Stimulated activated CD4-positive, alpha-beta T cell treated with anti-CD3 and anti-CD28 coated beads, Interleukin-1b, Interleukin-23, amount 100 ng/mL, for 24 hours (primary cell): ENCODE measurements at places on chromosomes 16 and 17.

- DNase-seq: no peak
Measured at GRCh38 chr17:78271419-78272170, 40.2 kb downstream of the TMEM235 start.

GRCh38 chr17:49887744-49888360 is 40.0 kb upstream of the TAC4 start:
- DNase-seq: no peak

GRCh38 chr16:68291227-68291626 is 19.5 kb downstream of the SLC7A6OS start:
- DNase-seq: no peak

DNA sequence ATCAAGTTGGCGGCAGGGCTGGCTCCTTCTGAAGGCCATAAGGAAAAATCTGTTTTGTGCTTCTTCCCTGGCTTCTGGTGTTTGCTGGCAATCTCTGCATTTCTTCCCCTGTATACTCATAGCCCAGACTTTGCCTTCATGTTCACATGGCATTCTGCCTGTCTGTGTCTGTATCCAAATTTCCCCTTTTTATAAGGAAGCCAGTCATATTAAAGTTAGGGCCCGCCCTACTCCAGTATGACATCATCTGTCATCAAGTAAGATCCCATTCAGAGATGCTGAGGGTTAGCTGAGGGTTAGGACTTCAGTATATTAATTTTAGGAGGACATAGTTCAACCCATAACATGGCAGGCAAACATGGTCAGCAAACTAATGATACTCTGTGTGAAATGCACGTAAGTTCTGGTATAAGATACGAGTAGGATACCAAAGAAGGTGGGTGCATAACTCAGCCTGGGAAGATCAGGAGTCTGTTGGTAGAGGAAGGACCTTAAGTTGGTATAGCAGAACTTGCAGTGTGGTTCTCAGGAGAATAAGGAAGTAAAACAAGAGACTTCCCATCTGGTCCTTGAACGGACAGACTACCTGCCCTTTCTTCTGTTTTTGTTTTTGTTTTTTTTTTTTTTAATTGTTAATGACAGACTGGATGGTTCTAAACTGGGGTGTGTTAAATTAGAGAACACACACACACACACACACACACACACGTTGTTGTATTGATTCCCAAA is 13.9 kb downstream of the MAP2K6 start:
- DNase-seq: no peak

DNA sequence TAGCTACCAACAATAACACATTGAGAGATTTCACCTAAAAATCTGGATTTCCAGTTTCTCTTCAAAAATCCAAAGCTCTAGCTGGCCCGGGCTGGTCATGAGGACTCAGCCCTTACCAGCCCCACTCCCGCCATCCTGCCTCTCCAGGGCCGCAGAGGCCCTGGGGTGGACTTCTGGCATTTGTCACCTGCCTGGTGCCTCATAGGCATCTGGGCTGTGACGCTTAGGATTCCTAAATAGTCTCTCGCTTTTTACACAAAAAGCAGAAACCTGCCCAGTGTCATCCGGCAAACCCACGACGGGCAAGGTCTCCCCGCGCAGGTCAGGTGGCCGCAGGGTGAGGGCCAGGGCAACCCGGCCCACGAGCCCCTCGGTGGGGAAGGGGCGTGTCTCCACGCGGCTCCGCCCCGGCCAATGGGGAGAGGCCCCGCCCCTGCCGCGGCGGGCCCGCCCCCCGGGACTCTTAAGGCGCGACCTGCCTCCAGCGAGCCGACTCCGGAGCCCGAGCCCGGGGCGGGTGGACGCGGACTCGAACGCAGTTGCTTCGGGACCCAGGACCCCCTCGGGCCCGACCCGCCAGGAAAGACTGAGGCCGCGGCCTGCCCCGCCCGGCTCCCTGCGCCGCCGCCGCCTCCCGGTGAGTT is at the start of gene VASN:
TSS of gene VASN (plus strand) at position 492 of the 644 bp plus-strand sequence. CDS start 9,030 bp downstream, outside the sequence.
- DNase-seq: peak; percentile 65

- no peak for DNase-seq
Measured at GRCh38 chr17:28828294-28829040, 14.1 kb downstream of the FAM222B start.

GRCh38 chr16:963913-964312 is 6.9 kb downstream of the LMF1 start:
- DNase-seq: no peak

DNA sequence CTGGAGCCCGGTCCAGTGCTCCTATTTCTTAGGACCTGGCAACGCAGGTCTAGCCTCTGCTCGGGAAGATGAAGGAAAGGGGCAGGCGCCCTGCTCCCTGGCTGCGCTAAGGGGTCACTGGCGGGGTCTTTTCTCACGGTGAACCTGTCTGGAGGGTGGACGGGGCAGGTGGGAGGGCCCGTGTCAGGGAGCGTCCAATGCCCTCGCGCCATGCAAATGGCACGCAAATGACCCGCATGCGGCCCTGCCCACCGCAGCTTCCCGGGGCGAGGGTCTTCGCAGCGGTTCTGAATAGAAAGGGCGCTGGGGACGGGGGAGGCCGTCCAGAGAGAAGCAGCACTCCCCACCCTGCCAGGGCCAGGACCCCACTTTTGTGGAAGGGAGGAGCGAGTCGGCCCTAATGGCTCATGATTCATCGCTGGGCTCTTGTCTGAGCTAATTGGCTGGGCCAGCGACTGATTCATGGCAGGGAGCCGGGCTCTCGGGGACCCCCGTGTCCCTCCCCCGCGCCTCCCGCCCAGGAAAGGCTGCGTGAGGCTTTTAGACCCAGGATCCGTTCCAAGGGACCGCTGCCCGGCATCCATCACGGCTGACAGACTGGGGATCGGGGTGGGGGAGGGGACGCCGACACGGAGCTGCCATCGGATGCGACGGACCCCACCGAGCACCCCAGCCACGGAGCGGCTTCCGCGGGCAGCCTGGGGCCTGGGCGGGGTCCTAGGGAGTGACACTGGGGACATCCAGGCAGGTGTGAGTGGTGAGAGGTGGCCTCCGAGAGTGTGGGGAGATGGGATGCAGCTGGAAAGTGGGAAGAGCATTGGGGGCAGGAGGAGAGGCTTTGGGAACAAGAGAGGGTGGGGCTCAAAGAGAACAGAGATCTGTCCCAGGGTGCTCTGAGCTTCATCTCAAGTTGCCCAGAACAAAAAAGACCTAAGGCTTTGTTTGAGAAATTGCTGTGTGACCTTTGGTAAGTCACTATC is 25.0 kb upstream of the NGFR start:
- DNase-seq: no peak

- no peak for DNase-seq
Measured at GRCh38 chr17:69916761-69917160, 158.3 kb upstream of the KCNJ16 start.

DNA sequence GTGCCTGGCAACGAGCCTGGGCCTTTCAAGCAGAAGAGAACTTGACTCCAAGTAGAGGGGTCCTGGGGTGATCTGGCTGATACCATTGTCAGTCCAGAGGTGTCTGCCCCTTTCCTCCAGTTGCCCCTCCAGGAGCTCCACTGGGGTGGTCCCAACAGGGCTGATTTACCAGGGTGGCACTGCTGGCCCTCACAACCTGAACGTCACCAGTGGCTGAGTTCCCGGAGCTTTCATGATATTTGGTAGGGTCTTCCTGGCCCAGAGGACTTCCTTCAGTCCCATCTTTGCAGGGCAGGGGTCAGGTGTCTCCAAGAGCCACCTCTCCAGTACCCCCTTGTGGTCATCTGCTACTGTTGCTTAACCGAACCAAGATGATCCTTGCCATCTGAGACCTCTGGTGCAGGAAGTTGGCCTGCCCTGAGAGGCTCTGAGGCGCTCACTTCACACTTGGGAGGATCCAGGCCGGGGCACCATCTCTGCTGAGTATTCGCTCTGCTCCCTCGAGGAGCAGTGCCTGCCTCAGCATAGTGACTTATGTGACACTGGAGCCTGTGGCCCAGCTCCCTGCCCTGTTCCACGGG is 3.5 kb downstream of the LIMD2 start:
- DNase-seq: no peak

DNA sequence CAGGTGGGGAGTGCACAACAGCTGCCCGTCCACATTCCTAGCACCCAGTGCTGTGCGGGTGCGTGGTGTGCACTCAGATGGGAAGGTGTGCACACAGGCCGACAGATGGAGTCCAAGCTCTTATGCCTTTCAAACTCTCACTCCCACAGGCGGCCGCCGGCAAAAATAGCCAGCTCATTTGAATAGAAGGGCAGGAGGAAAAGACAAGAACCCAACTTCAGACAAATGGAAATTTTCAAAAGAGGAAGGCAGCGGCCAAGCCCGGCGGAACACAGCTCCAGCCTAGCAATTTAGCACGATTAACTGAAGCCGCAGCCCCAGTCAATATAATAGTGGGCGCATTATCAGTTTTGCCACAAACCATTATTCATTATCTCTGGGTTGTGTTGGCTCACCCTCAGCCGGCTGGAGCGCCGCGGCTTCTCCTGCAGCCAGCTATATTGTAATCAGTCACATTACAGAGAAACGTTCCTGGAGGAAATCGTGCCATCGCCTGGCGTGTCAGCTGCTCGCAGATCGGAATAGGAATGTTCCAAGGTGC is 103.9 kb upstream of the SEC14L1 start:
- DNase-seq: no peak

DNA sequence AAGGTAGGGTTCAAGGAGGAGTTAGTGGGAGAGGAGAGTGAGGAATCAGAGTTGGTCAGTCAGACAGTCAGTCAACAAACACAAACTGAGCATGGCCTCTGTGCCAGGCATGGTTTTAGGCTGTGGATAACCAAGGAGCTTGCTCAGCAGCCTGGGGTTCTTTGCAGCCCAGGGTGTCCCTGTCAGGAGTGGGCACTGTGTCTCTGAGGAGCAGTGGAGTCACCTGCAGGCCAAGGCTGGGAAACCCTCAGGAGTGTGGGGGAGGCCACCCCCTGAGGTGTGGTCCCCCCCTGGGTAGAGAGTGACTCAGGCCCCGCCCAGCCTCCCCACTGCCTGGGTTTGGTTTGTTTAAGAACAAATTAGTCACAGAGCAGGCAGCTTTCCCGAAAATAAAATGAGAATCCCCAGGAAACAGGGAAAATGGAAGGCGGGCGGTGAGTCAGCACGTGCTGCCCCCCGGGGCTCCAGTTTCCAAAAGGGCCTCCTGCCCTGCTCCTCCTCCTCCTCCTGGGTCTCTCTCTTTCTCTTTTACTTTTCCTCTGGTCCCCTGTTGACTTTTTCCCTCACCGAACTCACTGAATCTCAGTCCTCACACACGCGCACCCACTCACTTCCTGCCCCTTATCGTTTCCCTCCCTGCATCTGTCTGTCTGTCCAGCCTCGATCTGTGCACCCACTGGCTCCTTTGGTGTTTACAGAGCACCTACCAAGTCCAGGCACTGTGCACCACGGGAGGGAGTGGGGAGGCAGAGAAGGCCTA is 44.3 kb downstream of the SOCS3 start:
- peak; percentile 61 for DNase-seq

DNA sequence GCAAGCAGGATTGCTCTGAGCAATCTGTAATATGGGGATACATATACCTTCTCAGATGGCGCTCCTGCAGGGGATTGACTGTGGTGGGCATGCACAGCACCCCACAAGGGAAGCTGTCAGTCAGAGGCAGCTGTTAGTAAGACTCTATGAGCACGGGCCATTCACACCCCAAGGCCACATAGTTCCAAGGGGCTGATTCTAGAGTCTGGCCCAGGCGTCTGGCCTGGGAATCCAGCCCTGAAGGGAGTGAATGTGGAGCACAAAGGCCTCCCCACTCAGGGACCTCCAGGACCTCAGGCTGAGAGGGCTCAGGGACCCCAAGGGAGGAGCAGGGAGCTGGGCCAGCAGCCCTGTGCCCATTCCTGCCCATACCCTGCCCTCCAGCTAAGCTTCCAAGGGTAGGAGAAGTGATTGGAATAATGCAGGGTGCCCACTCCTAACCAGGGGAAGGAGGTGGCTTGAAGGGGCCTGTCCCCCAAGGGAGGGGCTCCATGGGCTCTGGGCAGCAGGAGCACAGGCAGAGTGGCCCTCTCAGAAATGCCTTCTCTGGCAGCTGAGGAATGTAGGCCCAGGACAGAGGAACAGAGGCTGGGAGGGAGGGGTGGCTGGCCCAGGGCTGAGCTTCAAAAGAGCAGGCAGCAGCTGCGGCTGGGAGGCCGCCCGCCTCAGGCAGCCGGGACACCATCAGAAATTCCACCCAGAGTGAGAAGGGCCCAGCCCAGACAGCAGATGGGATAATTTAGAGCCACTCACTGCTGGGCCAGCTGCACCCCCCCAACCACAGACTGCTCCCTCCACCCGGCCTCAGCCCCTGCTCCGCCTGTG is 48.9 kb upstream of the MRPS23 start:
- DNase-seq: no peak

DNA sequence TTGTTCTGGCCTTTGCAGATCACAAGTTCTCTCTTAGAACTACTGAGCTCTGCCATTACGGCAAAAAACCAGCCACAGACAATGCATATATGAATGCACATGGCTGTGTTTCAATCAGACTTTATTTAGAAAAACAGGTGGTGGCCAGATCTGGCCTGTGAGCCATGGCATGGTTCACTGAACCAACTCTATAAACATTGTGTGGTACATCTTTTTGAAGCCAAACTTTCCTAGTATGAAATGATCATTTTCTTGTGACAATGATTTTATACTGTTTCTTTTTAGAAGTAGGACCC is 65.9 kb upstream of the AMZ2 start:
- no peak for DNase-seq

DNA sequence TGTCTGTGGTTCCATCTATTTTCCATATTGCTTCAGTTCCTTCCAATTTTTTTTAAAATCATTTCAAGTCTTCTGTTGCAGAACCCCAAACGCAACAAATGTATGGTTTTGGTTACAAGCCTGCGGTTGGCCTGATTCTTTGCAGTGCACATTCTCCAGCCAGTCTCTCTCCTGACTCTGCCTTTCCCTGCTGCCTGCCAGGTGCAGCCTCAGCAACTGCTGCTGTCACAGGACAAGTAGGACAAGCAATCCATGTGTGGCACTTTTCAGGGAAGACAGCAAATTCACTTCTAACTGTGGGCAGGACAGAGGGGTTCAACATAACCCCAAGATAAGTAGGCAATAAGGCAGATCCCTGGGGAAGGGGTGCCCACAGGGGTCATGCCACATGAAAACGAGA is 24.2 kb downstream of the EMP2 start:
- no peak for DNase-seq

- no peak for DNase-seq
Measured at GRCh38 chr16:10525214-10525825, 55.1 kb downstream of the EMP2 start.

GRCh38 chr16:48790151-48790550 is 180.2 kb upstream of the N4BP1 start:
- DNase-seq: no peak

GRCh38 chr16:89315791-89316581 is 98.5 kb downstream of the ZNF778 start:
- DNase-seq: peak; percentile 65

DNA sequence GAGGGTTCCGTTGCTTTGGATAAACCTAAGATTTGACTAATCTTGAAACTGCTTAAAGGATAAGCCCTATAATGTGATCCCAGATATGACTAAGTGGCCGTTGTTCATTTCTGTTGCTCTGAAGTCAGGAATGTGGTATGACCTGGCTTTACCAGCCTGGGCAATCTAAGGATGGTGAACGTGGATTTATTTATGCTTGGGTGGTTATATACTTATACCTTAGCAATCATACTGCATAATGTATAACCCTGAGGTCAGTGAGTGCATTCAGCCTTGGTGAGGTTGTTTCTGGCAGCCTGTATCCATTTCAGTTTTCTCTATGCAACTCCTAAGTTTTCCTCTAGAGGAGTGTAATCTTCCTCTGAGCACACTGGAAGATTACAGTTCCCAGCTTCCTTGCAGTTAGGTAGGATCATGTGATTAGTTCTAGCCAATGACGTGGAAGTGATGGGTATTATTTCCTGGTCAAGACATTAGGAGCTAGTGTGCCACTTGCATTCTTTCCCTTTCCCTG is 41.9 kb downstream of the FTO start:
- DNase-seq: no peak
